HuH-7.5 (cell line): ENCODE measurements at places on chromosomes 7 and 10.

- DNase-seq: peak; percentile 22
These were observed 25.2 kb upstream of the ITPRID1 start for GRCh38 chr7:31488562-31489203.

- DNase-seq: no peak
These were observed 1.1 kb downstream of the FAM133B start for GRCh38 chr7:92589056-92589455.

- no peak for DNase-seq
These were observed 63.2 kb upstream of the OPALIN start for GRCh38 chr10:96421995-96422394.

DNA sequence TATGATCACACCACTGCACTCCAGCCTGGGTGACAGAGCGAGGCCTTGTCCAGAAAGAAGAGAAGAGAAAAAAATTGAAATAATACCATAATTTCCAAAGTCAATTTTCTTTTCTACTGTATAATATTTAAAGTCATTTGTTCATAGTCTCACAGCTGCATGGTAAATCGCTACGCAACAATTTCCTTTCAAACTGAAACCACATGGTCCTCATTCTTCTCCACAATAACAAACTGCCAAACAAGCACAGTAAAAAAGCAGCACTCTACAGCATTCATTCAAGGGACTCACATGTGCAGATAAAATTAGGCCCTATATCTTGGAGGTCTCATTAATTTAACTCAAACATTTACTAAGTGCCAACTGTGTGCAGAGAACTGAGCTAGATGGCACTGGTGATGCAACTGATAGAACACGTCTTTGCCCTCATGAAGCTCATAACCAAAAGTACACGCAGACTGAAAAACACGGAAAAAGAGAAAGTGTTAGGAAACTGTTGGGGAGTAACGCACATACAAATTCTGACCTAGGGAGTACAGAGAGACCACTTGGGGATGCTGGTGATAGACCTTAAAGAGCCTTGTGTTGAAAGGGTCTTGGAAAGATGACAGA is 68.4 kb upstream of the SRRM3 start:
- DNase-seq: no peak

- DNase-seq: no peak
These were observed 21.6 kb downstream of the GARS1 start for GRCh38 chr7:30616318-30616717.

GRCh38 chr7:69610374-69611084 is 12.3 kb downstream of the AUTS2 start:
- no peak for DNase-seq

- DNase-seq: no peak
These were observed 638.2 kb upstream of the IGFBP3 start for GRCh38 chr7:46559194-46559832.

DNA sequence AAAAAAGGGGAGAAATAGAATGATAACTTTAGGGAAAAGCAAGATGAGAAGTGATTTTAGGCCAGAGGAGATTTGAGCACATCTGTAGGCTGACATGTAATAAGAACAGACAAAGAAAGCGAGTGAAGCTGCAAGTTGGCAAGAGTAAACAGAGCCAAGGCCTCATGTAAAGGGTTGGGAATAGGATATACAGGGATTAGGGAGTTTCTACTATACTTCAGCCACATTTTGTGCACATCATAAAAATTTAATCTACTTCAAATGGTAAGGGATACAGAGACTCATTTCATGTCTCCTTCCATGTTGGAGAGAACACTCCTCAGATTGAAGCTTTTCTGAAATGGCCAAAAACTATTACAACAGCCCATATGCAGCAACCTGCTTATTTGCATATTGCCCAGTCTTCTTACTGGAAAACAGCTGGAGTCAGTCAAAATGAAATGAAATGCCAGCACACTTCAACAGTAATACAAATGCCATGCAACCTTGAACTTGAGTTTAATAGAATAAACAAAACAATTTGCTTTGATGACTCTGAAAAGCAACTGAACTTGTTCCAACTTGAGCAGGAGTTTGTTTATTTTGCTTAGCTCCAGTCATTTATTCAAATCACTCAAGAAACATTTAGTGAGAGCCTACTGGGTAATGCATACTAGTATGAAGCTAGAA is 49.9 kb downstream of the NRCAM start:
- no peak for DNase-seq

- DNase-seq: no peak
These were observed 81.8 kb upstream of the ANKRD1 start for GRCh38 chr10:91002656-91003055.

DNA sequence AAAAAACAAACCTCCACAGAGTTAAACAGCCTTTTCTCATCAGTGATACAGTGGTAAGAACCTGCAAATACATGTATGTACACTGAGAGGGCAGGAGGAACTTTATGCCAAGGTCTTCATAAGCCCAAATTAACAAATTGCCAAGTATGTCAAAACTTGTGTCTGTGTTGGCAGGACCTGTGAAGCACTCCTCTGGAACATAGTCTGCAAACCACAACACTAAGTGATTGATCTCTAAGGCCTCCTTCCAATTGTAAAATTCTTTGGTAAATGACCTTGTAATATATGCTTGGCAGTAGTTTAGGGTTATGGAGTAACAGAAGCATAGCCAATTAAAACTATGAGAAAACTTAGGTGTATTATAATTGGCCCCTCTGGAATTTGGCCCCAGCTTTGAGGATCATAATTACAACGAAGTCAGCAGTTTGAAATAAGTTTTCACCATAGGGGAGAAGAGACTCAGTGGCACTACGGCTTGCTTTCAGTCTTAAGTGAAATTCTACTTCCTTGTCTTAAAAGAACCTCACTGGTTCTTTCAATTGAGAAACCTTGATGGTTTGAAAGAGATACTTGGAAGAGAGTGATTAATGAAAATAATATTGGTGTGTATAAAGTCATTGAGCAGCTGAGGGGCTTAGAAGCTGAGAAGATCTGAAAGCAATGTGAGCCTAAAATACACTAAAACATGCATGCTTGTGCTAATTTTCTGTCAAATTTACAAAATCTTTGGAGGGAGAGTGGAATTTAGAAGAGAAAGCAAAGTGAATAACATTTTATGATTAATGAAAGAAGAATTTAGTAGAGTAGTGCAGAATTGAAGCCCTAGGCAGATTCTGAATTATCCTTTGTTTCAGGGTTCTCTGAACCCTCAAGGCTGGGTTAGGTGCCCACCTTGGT is 57.6 kb downstream of the CNNM2 start:
- no peak for DNase-seq

GRCh38 chr7:158757404-158757989 is 52.9 kb upstream of the NCAPG2 start:
- DNase-seq: no peak

DNA sequence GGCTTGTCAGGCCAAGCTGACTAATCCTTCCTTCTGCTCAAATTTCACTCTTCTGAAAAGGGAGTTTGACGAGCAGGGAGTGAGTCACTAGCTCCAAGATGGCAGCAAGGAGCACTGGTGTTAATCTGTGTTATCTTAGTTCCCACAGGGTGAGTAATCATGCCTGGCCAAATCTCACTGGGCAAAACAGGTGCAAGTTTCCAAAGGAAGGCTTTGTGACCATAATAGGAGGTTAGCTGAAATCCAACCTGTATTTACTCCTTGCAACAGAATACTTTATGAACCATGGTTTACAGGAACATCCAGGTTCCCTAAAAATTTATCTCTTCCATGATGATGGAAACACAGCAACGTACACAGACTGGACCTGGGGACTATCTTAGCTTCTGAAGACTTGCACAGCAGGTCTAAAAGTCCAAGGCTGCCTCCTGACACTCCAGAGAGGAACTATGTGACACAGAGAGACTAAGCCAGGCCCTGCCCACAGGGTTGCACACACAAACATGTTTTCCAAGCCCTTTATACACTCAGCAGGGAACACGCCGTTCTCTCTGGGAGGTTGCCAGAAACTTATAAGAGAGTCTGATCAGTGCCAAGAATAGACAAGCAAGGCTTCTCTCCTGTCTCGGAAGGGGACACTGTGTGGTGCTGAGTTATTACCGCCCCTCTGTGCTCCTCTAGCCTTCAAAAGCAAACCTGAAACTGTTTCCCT is 46.3 kb downstream of the PDK4 start:
- DNase-seq: peak; percentile 20

GRCh38 chr10:115879372-115880089 is 393.5 kb downstream of the GFRA1 start:
- DNase-seq: no peak

GRCh38 chr10:4498711-4499251 is 327.2 kb upstream of the AKR1E2 start:
- DNase-seq: no peak

DNA sequence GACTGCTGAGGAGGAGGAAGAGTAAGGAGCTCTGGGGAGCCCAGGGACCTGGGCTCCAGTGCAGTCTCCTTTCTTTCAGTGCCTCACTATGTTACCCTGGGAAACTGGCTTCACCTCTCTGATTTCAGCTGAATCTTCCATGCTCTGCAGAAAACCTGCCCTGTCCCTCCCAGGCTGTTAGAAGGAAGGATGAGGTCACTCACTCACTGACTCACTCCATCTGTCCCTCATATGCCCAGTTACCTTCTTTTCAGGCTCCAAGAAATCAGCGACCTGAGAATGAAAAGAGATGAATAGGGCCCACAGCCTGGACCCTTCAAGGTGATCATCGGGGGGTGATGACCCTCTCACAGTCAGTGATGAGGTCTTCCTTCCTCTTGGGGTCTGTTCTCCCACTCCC is 481 bp downstream of the SFTPA2 start:
- DNase-seq: no peak

DNA sequence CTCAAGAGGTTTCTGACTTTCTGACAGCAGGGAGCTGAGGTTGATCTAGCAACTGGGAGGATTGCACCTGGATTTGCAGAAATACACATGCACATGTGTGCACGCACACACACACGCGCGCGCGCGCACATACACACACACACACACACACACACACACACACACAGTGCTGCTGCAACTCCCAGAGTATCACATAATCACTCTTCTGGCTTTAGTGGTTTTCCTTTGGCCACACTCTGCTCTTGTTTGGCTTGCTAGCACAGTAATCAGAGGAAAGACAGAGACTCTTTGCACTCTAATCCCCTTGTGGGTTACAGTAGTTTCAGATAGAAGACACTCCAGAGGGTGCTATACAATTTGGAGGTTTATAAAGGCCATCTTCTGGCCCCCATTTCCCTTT is 705.0 kb downstream of the AUTS2 start:
- no peak for DNase-seq

GRCh38 chr10:33487014-33487776 is 152.7 kb upstream of the NRP1 start:
- no peak for DNase-seq

DNA sequence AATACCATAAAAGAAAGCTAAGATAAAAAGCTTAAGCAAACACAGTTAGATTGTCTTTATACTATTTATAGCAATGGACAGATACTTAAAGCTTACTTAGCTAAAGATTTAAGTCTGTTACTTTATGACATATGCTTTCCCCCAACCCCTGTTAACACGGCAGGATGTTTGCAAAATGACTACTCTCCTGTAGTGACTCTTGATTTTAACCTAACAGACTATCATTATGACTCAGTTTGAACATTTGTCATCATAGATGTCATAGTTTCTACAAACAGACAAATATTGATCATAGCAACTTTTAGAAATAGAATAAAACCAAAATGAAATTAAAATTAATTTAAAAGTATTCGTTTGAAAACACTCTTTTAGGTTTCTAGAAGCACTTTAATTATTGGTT is 7.8 kb upstream of the COMMD3 start:
- DNase-seq: no peak

DNA sequence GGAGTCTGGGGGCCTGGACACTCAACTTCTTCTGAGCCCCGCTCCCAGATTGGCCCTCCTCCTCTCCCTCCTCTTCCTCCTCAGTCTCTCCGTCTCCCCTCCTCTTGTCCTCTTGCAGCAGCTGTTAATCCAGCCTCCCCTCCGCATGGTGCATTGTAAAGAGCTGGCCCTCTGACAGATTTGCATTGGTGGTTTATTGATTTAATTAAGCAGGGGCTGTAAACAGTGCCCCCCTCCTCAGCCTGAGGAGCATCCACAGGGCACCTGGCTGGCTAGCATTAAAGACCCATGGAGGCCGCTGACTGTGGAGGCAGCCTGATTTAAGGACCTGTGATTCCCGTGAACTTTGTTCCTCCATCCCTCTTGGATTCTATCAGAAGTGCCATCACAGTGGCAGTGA is 28.9 kb upstream of the PCBD1 start:
- no peak for DNase-seq

- DNase-seq: no peak
These were observed 22.7 kb downstream of the HOXA1 start for GRCh38 chr7:27073076-27073475.

GRCh38 chr10:33703501-33704213 is 369.2 kb upstream of the NRP1 start:
- DNase-seq: no peak

DNA sequence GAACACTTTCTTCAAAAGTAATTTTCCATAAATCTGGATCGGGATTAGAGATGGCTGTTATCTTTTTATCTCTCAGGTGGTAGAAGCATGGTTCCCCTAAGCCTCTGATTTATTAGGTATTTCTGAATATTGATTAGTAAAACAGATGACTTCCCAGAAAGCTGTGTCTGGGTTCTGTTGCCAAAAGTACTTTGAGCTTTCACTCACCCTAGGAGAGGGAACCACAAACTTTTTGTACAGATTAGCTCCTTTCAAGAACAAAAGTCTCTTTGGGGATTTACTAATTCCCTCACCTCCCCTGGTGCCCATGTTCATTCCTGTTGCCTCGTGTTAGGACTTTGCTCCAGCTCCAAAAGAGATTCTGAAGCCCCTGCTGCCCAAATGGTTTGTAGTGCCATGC is 46.7 kb upstream of the STRIP2 start:
- no peak for DNase-seq

- no peak for DNase-seq
These were observed 144.2 kb downstream of the PRPF18 start for GRCh38 chr10:13730956-13731355.

- no peak for DNase-seq
These were observed 22.9 kb downstream of the SCART1 start for GRCh38 chr10:133476641-133476990.

- no peak for DNase-seq
These were observed 27.1 kb upstream of the GPAM start for GRCh38 chr10:112210666-112211065.

DNA sequence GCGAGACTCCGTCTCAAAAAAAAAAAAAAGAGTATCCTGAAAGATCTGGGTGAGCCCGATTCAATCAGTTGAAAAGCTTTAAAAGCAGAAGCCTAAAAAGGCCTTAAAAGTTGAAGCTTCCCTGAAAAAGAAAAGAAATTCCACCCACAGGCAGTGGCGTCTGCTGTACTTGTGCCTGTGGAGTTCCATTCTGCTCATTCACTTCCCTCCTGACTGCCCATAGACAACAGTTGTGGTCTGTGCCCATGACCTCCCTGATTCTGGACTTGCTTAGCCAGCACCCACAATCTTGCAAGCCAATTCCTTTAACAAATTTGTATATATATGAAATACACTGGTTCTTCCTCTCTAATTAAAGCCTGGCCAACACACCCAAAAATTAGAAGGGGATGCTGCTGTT is 141.7 kb downstream of the DLG5 start:
- DNase-seq: no peak

DNA sequence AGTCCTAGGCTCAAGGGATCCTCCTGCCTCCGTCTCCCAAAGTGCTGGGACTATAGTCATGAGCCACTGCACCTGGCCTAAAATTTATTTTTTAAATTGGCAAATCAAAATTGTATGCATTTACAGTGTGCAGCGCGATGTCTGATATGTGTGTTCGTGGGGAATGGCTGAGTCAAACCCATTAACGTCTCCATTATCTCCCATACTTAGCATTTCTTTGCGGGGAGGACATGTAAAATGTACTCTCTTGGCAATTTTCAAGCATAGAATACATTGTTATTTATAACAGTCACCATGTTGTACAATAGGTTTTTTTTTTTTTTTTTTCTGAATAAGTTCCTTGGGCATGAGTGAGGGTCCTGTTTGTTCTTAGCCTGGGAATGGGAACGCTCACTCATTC is 3.8 kb downstream of the TMEM184A start:
- no peak for DNase-seq
